ENCODE measurements at places on chromosomes 7 and 10. TPM values are rescaled to one million over a fixed set of nuclear protein-coding genes. Genes with fewer than 3 reads are reported as not detected.

The NUDT13 gene
- 1.5 TPM for total RNA-seq

The ADAM12 gene
- 29.9 TPM for total RNA-seq

The SPDYE2B gene
- not detected for total RNA-seq

The HTR7 gene
- total RNA-seq = 1.2 TPM

The LRRD1 gene
- total RNA-seq = 0.44 TPM

The NUTM2D gene
- total RNA-seq = 5.1 TPM

The AUTS2 gene
- total RNA-seq = 147 TPM

The ZNF117 gene
- total RNA-seq = 52.7 TPM

The HOXA7 gene
- not detected for total RNA-seq

The OR2A7 gene
- 5.7 TPM for total RNA-seq

The DUSP5 gene
- total RNA-seq = 38.1 TPM

The LDB1 gene
- 78.5 TPM for total RNA-seq

The IQUB gene
- total RNA-seq = 4.2 TPM

The OR2A12 gene
- total RNA-seq = not detected

The EPDR1 gene
- 20.7 TPM for total RNA-seq

The SAMD9 gene
- 6.3 TPM for total RNA-seq

The GSTO1 gene
- 29.6 TPM for total RNA-seq

The PFKP gene
- 50.0 TPM for total RNA-seq

The C10orf143 gene
- total RNA-seq = 0.71 TPM

The NRG3 gene
- 7.9 TPM for total RNA-seq

The PDK4 gene
- total RNA-seq = 8.9 TPM

The HELLS gene
- 86.8 TPM for total RNA-seq

The FLNC gene
- total RNA-seq = 92.8 TPM

The PALD1 gene
- total RNA-seq = 11.7 TPM

The CXCL12 gene
- total RNA-seq = 117 TPM

The FAM180A gene
- total RNA-seq = 3.6 TPM

The DNAH11 gene
- total RNA-seq = 2.7 TPM

The ANTXRL gene
- total RNA-seq = not detected

The RARRES2 gene
- total RNA-seq = 66.2 TPM

The WNT8B gene
- total RNA-seq = 0.16 TPM

The LIPN gene
- not detected for total RNA-seq

The SPOCK2 gene
- total RNA-seq = 28.6 TPM

The PRSS37 gene
- total RNA-seq = not detected

The TFPI2 gene
- total RNA-seq = 57.5 TPM

The BAMBI gene
- total RNA-seq = 55.9 TPM

The SKIDA1 gene
- total RNA-seq = 11.4 TPM

The VAX1 gene
- 0.33 TPM for total RNA-seq

The STN1 gene
- total RNA-seq = 22.4 TPM

The SUGCT gene
- 8.1 TPM for total RNA-seq

All from camera-type eye (tissue), 1 donor.